NCI-H2107 (cell line): ENCODE measurements at places on chromosomes 1 and 21.

DNA sequence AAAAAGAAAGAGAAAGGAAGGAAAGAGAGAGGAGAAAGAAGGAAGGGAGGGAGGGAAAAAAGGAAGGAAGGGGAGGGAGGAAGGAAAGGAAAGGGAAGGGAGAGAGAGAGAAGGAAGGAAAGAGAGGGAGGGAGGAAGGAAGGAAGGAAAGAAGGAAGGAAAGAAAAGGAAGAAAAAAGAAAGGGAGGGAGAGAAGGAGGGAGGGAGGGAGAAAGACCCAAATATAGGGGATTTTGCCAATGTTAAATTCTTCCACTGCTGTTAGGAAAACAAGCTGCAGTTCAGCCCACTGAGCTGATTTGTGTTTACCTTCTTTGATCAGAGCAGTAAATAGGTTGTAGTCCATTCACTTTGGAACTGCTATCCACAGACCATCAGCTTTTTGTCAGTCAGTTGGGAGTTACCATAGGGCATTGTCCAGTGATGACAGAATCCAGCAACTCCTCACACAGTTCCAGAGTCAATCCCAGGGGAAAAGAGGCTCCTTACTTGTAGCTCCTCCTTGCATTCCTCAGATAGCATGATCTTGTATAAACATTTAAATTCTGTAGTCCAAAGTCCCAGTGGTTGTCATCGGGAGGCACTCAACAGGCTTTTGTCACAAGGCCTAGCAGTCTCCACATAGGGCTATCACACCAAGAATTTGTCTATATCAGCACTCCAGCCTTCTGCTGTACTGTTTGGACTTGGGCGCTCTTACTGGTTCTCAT, 13.5 kb upstream of the PPP1R8 start:
- DNase-seq = no peak

GRCh38 chr1:3577300-3577699, 34.0 kb downstream of the MEGF6 start:
- DNase-seq = no peak

GRCh38 chr1:163197022-163197421, 5.7 kb downstream of the RGS5 start:
- DNase-seq = no peak

- DNase-seq = no peak
Measured at GRCh38 chr1:204254031-204254661, 40.4 kb upstream of the GOLT1A start.

DNA sequence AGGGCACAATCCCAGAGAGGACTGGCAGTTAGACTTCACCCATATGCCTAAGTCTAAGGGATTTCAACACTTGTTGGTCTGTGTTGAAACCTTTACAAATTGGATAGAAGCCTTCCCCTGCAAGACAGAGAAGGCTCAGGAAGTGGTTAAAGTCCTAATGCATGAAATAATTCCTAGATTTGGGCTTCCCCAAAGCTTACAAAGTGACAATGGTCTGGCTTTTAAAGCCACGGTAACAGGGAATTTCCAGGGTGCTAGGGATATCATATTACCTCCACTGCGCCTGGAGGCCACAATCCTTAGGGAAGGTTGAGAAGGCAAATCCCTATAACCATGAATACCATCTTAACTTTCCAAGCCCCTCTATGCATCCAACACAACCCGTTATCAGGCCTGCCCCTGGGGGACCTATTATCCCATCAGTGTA, 3.3 kb upstream of the FMO4 start:
- DNase-seq = no peak

GRCh38 chr1:207847116-207847515, 63.8 kb downstream of the CD34 start:
- no peak for DNase-seq

DNA sequence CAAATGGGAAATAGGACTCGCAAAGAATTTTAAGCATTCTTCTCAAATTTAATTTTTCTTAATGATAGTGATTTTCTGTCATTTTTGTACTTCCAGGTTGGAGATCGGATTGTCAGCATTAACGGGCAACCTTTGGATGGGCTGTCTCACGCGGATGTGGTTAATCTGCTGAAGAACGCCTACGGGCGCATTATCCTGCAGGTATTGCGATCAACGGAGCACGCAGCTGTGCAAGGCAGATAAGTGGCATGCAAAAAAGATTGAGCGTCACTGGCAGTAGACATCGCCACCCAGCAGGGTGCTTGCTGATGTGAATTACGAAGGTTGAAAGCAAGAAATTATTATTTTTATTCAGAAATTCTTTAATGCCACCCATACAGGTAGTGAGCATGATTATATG, 65.9 kb upstream of the L1TD1 start:
- DNase-seq = no peak

DNA sequence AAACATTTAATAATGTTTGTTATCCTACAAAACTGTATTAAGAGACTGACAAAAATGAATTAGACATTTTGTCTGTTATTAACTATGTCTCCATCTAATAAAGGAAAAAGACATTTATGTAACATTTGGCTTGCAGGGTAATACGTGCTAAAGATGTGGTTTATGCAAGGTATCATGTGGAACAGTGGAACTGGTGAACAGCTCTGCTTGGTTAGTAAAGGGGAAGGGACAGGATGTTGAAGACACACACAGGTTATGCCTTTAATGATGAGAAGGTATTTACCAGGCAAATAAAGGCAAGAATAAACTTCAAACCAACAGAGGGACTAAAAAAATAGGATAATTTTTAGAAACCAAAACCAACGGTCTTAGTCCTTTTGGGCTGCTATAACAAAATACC, 93.1 kb downstream of the UCHL5 start:
- no peak for DNase-seq

- no peak for DNase-seq
Measured at GRCh38 chr1:231724041-231724440, 97.5 kb downstream of the DISC1 start.

DNA sequence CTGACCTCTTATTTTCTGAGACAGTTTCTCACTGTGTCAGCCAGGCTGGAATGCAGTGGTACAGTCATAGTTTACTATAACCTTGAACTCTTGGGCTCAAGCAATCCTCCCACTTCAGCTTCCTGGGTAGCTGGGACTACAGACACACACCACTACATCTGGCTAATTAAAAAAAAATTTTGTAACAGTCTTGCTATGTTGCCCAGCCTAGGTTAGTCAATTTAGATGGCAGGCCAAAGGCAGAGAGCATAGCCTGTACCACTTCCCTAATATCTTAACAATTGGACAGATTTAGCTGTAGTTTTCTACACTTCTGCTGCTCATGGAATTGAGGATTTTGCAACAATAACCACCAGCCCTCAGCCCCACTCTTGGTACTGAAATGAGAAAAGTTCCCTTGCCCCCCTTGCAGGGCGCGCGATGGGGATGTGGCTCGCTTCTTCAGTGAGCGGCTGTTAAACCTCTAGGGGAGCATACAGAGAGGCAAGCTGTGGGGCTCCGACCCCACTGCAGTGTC, 34.9 kb upstream of the PTGFRN start:
- DNase-seq = no peak

GRCh38 chr1:159707472-159708260, 6.7 kb downstream of the CRP start:
- DNase-seq = no peak

DNA sequence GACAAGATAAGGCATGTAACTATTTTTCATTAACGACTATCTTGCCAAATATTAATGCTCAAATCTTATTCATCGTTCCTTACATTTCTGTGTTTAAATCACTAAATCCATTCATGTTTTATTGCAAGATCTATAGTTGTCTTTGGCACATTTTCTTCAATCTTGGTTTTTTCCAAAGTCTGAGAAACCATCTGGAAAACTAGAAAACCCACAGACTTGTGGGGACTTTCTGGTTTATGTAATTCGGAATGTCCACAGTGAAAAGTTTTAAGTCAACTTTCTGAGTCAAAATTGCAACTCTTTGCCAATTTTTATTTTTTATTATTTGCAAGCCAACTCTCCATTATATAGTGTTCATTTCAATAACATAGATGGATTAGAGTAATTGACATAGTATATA, 520.8 kb upstream of the ADAMTS5 start:
- no peak for DNase-seq

DNA sequence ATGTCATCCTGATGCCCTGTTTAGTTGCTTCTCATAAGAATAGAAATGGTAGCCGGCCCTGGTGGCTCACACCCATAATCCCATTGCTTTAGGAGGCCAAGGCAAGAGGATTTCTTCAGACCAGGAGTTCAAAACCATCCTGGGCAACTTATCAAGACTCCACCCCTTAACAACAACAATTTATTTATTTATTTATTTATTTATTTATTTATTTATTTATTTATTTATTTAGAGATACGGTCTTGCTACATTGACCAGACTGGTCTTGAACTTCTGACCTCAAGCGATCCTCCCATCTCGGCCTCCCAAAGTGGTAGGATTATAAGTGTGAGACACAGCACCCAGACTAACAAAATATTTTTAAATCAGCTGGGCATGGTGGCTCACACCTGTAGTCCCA, 4.0 kb downstream of the MT1HL1 start:
- no peak for DNase-seq

GRCh38 chr1:160052936-160053335, 17.0 kb downstream of the KCNJ10 start:
- no peak for DNase-seq

GRCh38 chr1:159921251-159921650, 4.1 kb downstream of the TAGLN2 start:
- DNase-seq = no peak

DNA sequence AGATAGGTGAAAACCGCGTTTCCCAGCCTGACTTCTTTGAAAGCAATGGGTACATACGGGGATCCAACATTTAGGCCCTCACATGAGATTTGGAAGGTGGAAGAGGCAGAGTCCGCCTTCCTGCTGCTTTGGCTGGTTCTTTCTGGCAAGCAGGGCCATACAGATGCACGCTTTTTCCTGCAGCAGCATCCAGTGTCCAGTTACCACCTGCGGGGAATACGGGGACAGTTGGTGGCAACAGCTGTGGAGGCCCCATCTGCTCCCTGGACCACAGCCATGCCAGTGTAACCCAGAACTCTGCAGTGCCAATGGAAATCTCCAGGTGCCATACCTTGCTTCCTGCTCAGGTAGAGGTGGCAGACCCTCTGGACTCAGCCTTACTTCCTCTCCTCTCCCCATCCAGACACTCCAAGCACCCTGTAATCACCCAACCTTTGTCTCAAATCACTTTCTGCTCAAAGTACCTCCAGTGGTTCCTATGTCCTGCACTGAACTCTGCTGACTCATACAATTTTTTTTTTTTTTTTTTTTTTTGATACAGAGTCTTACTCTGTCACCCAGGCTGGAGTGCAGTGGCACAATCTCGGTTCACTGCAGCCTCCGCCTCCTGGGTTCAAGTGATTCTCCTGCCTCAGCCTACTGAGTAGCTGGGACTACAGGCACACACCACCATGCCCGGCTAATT, 68.3 kb downstream of the SLC16A1 start:
- DNase-seq = no peak

DNA sequence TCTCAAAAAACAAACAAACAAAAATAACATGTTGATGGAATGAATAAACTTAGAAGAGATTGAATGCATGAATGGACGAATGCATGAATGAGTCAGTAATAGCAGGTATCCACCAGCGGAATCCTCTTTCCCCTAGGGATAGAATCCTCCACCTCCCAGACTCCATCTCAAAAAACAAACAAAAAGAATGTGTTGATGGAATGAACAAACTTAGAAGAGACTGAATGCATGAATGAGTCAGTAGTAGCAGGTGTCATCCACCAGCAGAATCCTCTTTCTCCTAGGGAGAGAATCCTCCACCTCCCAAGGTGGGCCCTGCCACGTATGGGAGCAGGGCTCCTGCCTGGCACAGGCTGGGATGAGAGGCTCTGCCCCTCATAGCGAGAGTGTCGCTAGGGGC, 26.8 kb upstream of the RNF19B start:
- DNase-seq = no peak

- DNase-seq = no peak
Measured at GRCh38 chr1:183926983-183927382, 110.5 kb downstream of the COLGALT2 start.

DNA sequence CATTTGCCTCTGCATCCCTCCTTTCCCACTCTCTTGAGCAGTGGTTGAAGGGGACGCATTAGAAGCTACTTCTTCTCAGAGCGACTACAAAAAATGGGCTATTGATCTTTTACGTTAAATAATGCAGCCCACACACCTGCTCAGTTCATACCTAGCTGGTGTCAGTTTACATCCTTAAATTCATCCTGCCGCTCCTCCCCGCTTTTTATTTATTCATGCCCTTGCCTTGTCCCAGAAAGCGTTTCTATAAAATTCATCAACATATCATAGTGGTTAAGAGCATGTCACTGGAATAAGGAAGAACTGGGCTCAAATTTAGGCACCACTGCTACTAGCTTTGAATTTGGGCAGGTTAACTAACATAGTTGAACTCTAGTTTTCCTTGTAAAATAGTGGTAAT, 66.0 kb upstream of the TINAGL1 start:
- DNase-seq = no peak

GRCh38 chr1:98292994-98293393, 368.5 kb upstream of the SNX7 start:
- no peak for DNase-seq

DNA sequence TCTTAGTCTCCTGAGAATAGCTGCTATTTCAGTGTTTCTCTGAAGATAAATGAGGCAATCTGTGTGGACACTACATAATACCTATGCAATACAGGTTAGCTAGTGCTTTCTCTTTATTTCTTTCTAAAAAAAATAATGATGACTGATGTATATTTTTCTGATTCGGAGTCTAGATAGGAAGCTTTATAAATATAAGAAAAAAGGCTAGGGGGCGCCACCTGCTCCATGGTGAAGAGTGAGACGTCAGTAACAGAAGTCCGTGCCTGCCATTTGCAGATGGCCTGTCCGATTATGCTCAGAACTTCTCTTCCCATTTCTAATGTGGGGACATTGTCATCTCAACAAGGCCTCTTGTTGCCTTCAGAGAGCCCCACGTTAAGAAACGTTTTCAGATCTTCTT, 26.4 kb downstream of the QSOX1 start:
- DNase-seq = no peak

DNA sequence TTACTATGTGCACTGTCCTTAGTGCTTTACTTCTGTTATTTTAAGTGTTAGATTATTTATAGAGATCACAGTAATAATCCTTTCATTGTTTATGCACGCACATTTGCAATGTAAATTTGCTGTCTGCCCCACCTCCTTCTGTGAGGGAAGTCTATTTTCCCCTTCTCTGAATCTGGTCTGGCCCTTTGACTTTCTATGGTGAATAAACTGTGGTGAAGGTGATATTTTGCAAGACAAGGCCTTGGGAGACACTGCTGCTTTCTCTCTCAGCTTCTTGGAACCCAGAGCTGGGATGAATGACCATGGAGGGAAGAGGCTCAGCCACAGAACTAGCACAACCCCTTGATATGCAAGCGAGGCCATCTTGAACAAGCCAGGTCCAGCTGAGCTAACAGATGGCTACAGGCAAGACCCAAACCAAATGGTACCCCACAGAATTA, 156.3 kb downstream of the ST6GALNAC3 start:
- DNase-seq = no peak
